LoVo (cell line): ENCODE measurements at places on chromosomes 3 and 15.

DNA sequence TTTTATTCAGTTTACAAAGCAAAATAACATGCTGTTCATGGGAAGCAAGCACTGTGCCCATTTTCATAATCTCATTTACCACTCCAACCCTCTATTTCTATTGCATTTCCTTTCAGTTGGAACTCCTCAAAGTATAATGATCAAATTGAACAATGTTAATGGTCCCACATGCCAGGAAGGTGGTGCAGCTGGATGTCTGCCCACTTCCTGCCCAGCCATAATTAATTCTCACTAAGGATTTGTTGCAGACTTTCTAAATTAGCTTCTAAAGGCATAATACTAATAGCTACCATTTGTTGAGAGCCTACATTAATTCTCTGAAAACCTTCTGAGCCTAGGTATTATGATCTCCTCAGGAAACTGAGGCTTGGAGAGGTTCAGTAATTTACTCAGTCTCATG is 316.1 kb upstream of the TPM1 start:
- DNase-seq = no peak

GRCh38 chr3:43152649-43153048 is 46.8 kb upstream of the POMGNT2 start:
- no peak for DNase-seq

DNA sequence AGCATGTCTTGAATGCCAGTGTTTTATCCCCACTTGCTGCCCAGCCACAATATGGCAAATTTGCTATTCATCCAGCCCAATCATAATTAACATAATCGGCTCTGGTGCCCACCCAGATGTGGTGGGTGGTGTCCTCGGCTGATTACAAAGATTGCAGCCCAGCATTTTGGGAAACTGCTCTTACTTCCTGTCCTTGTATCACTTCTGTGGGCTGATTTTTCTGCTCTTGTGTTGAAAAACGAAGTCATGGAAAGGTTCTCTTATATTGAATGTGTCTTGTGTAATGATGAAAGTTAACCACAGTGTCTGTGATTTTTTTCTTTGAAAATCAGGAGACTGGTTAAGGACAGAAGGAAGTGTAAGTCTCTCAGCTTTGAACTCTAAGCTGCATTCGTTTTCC is 141.7 kb downstream of the CACNA2D3 start:
- DNase-seq = no peak

DNA sequence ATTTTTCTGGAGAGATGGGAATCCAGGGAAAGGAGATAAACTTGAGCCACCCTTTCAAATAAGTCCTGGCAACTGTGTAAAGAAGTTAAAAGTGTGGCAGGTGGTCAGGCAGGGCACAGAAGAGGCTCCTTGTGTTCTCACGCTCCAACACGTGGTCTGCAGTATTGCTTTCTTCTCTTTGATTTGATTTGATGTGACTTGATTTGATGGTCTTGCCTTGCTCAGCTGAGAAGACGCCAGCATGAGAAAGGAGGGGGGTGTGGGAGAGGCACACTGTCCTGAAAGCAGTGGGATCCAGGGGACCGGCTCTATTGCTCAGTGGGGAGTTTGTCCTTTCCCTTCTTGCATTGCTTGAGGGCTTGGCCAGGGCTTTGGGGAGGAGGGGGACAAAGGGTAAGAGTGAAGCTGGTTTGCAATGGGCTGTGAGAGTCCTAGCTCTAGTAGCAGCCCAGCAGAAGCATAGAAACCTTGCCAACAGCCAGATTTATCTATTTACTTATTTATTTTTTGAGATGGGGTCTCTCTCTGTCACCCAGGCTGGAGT is 25.7 kb upstream of the NEO1 start:
- no peak for DNase-seq

DNA sequence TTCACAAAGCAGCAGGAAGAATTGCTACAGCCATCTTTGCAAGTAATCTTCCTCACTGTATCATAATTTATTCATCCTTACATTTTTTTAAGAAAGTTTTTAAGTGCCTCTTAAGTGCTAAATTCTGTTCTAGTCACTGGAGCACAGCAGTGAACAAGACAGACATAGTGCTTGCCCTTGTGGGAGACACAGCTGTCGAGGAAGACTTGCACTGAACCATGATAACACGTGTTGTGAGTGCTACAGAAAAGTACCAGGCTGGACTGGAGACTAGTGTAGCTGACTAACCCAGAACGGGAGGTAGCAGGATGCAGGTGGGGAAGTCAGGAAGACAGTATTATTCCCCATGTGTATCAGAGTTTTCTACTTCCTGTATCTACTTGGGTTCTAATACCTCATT is 300.6 kb downstream of the TBL1XR1 start:
- no peak for DNase-seq

DNA sequence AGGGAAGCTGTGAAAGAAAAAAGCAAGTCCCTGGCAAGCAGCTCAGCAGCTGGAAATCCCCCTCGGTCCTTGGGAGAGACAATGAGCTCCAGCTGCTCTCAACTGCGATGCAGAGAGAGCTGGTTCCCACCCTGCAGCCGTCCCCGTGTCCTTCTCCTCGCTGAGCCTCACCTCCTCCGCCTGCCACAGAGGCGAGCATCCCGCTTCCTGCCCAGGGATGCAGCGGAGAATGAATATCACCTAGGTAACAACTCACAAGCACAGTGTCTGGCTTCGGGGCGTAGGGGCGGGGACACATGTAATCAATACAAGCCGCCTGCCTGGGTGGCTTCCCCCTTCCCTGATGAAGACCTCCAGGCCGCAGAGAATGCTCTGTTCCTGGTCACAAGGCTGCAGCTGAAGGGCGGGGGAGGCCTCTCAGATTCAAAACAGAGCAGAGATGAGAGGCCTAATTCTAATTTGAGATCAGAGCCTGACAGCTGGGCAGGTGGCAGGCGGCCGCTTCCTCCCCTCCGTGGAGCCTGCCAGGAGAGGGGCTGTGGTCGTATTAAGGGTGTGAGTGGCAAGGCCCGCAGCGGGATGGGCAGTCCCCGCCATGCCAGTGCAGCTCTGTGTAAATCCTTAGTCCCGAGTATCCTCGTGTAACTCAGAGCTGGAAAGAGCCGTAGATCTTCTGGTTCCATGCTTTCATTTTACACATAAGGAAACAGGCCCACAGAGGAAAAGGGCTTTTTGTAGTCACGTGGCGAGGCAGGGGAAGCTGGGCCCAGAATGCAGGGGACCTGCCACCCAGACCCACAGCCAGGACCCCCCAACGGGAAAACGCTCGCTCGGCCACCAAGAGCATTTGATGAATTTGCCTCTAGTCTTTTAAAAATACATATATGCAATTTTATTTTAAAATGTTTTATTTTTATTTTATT is 24.3 kb downstream of the ZDHHC19 start:
- DNase-seq = no peak

DNA sequence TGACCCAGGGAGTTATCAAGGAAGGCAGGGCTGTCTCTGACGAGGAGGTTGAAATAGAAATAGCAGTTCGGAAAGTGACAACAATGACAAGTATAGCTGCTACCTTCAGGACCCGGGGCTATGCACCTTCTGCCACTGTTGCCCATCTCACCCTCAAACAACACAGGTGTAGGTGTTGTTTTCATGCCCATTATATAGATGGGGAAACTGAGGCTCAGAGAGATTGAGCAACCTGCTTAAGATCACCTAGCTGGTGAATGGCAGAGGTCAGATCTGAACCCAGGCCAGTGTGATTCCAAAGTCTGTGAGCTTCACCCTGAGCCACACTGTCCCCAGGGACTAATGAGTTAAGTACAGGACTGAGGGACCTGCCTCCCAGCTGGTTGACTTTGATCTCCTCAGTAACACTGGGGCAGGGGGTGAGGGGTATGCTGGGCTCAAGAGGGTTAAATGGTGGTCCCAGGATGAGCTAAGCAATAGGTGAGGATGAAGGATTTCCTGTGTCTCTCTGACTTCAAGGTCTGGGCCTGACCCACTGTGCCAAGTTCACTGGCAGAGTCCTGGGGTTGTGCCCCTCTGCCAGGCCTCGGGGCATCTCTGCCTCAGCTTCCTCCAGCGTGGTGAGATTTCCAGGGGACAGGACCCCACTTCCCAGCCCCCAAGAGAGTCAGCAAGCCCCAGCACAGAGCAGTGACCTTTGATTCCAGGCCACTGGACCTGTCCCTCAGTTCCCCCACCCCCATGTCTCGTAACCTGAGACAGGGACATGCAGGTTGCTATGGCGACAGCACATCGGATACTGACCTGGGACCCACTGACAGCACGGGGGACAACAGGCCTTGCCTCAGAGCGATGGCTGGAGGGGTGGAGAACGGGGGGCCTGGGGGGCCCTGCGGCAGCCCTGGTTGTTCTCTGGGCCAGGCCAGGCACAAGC is 35.0 kb downstream of the ATP2B2 start:
- no peak for DNase-seq

DNA sequence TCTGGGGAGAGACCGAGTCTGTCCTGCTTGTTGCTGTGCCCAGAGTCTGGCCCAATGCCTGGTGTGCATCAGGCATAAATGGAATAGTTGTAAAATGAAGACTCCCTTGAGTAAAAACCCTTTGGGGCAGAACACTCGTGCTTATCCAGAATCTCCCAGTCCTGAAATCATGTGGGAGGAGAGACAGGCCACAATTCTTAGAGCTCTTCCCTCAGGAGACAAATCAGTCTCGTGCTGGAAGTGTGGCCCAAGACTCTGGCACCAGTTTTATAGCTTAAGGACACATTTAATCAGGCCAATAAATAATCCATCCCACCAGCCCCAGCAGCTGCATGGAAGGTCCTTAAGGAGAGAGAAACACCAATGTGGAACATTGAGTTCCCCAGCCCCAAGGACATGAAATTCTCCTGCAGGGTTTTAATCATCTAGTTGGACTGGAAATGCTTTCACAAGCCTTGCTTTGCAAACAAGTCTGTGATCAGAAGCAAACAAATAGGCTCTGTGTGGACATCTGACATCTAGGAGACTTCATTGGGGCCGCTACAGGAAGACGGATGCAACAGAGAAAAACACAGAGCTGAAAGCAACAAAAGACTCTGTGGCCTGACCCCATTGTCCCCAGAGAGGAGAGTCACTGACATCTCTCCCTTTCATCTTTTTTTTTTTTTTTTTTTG is 70.4 kb downstream of the LSM3 start:
- DNase-seq = no peak
